Right forelimb (tissue), 1 donor: ENCODE measurements at places on chromosomes 1 and 21.

DNA sequence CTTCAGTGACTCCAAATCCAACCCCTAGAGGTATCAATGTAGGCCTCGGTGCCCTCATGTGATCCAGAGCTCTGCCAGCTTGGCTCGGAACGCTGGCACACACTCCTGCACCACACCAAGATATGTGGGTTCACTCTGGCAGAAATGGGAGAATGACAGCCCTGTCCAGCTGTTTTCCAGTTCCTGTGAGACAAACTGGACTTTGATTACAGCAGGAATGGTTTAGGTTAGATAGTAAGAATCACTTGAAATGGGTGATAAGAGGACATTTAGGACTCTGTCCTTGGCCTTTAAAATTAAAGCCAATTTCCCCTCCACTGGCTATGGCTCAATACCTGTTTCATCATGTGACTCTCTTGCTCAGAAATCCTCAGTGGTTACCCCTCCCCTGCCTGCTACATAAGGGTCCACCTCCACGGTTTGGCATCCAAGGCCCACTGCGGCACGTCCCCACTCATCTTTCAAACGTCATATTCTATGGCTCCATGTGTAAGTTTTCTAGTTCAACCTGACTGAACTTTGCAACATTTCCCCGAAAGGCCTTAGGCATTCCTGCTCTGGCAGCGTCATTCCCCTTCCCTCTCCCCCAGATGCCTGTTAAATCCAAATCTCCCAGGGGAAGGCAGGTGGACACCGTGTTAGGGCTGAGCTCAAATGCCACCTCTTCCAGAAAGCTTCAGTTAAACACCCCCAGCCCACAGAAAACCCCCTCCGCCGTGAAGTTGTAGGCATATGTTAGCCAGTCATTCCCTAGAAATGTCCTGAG lies 44.7 kb downstream of the PLEKHA6 start:
- no peak for DNase-seq

- no peak for DNase-seq
Observed at GRCh38 chr1:119682141-119682540, 29.6 kb upstream of the PHGDH start.

DNA sequence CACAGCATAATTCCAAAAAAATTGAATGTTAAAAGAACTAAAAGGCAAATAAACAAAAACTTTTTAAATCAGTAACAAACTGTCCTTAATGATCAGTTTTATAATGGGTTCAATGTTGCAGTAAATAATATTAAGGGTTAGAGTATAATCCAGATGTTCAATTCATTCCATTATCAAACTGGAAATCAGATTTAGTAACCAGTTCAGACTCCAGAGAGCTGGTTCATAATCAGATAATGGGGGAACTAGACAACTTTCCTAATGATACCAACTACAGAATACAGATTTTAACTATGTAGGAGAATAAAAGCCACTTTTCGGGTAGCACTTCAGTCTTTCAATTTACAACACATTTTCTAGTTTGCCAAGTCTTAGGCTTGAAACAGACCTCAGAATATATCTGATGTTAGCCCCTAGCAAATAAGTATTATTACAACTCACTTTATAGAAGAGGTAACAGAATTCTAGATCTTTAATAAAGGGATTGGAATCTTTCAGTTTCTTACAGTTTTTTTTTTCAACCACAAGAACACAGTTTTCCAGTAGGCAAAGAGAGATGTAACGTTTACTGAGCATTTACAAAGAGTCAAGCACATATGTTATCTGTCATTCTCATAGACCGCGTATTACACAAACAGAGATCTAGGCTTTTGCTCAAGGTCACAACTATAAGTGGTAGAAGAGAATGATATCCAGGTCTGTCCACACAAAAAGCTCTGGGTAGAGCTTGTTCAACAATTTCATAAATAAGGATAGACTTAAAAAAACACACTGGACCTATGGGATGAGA lies 1.9 kb upstream of the DCAF6 start:
- no peak for DNase-seq

- DNase-seq: no peak
Observed at GRCh38 chr21:31364253-31364945, 20.3 kb upstream of the TIAM1 start.

GRCh38 chr1:226608699-226609505 lies 60.3 kb downstream of the STUM start:
- DNase-seq: peak; percentile 67

- DNase-seq: peak; percentile 66
Observed at GRCh38 chr21:16194788-16195537, 465.2 kb downstream of the USP25 start.

DNA sequence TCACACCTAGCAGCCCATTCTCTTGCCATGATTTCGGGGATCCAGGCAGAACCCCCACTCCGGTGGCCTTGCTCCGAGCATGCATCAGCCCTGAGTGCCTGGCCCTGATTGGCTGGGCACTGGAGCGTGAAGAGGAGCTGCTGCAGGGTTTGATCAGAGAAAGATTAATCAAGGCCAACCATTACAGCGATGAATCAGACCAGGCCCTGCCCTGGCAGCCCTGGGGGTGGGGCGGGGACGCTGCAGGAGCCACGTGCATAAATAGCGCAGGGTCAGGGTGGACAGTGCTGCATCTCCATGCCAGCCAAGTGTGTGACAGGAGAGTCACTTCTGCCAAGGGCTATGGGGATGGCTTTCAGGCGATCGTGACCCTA lies 3.4 kb upstream of the FAM131C start:
- no peak for DNase-seq

- no peak for DNase-seq
Observed at GRCh38 chr21:44083631-44084291, 23.4 kb upstream of the PWP2 start.

DNA sequence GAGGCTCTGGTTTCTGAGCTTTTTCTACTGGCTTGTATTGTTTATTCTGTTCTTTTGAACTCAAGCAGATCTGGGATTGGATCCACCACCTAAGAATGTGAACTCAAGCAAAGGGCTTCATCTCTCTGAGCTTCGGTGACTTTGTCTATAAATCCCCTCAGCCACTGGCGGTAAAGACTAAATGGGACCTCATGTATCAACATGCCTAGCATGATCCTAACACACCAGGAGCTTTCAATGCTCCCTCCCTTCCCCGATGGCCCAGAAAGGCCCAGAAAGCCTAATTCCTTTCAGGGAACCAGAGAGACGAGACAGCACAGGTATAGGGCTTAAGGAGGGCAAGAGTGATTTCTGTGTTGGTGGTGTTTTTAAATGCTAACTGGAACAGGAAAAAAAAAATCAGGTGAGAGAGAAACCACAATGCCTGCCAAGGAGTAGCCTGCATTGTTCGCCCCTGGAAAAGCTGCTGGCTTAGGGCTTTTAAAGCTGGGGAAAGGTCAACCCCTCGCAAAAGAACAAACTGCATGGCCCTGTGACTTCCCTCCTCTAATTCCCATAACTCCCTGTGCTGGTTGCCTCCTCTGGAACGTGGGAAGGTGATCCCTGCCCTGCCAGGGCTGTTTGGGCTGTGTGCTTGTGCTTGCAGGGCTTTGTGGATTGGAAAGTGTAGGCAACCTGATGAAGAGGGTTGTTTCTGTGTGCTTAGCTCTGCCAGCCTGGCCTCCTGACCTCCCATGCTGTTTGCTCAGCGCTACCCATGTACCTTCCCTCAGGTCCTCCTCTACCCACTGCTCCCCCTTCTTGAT lies 147.0 kb downstream of the PLPP3 start:
- DNase-seq: peak; percentile 32

- no peak for DNase-seq
Observed at GRCh38 chr1:36349241-36349671, 25.8 kb upstream of the EVA1B start.

GRCh38 chr21:27026501-27026900 lies 59.6 kb upstream of the ADAMTS5 start:
- no peak for DNase-seq

- DNase-seq: peak; percentile 9
Observed at GRCh38 chr1:11516961-11517635, 38.1 kb downstream of the DISP3 start.

GRCh38 chr21:38416791-38417190 lies 81.5 kb downstream of the ERG start:
- no peak for DNase-seq

DNA sequence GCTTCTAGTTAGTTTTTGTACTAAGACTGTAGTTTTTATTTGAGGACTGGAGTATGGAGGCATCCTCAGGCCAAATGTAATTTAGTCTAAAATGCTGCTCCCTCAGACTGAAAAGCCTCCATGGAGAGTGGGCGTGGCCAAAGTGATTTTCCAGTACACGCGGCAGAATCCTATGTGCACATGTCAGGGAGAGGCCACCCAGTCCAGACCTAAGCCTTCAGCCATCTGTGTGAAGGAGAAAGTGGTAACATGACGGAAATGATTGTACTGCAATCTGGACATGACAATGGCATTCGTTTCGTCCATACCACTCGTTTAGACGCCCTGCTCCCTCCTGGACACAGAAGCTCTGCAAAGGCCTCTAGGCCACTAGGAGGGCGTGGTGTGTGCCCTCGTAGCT lies 56.2 kb downstream of the PCP4 start:
- no peak for DNase-seq
